ENCODE measurements at places on chromosomes 5 and 9.

DNA sequence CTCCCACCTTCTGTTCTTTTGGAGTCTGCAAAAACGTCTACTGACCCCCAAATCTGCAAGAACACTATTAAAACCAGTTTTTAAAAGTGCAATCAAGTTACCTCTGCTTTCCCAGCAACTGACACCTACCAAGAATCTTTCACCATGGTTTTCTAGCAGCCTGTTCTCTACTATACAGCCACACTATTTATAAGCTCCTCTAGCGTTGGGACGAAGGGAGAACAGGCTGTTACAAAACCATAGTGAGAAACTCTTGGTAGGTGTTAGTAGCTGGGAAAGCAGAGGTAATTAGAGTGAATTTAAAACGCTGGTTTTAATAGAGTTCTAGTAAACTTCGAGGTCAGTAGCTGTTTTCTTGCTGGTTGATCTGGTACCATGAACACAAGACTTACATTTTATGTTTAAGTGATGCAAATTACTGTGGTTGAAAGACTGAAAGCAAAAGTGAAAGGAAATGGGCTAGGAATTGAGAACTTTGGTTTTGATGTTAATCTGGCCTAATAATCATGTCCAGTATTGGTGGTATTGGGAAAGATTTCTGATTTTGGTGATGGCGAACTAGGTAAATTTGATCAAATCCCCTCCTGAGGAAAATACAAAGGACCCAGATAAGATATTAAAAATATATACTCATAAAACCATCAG lies 5.3 kb downstream of the MROH2B start:
- H3K27ac ChIP-seq: no peak overlapping the region
- H3K27me3 ChIP-seq: no peaks in the 10 kb centered on the region
- H3K4me3 ChIP-seq: no peak overlapping the region
- no peaks in the 10 kb centered on the region for H3K36me3 ChIP-seq
- H3K4me1 ChIP-seq: no peaks in the 10 kb centered on the region
- DNase-seq: no peak

DNA sequence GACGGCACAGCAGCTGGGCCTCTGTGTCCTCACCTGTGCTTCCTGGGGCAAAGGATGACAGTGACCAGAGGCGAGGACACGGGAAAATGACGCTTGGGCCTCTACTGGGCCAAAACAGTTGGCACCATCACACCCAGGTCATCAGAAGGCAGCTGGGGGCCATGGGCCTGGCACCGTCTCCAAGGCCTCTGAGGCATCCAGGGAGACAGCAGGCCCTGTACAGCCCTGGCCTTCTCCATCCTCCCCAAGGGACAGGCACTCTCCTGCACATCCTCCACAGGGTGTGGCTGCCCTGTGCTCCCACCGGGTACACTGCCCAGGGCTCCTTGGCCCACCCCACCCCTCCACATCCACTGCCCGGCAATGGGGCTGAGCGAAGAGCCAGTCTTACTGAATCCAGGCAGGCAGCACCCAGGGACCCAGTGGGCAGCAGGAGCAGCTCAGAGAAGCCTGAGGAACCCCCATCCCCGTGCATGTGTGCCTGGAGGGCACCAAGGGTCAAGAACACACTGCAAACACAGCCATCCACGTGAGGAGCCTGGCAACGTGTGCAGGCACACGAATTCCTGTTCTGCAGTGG lies 4.0 kb downstream of the LPCAT1 start:
- no peaks in the 10 kb centered on the region for H3K27me3 ChIP-seq
- peak; percentile 33 for DNase-seq

GRCh38 chr9:22033012-22033630 lies 24.0 kb upstream of the CDKN2B start:
- DNase-seq: no peak
- H3K4me3 ChIP-seq: no peak overlapping the region
- no peaks in the 10 kb centered on the region for H3K27me3 ChIP-seq
- no peaks in the 10 kb centered on the region for H3K36me3 ChIP-seq

- H3K4me1 ChIP-seq: no peaks in the 10 kb centered on the region
- H3K27me3 ChIP-seq: no peaks in the 10 kb centered on the region
- H3K27ac ChIP-seq: no peak overlapping the region
Measured at GRCh38 chr9:16901590-16901989, 31.1 kb upstream of the BNC2 start.

- no peak overlapping the region for H3K4me3 ChIP-seq
- H3K27me3 ChIP-seq: peaks cover 9% of the 10 kb centered on the region
- no peak overlapping the region for H3K27ac ChIP-seq
Measured at GRCh38 chr5:106985174-106985573, 685.6 kb downstream of the EFNA5 start.

DNA sequence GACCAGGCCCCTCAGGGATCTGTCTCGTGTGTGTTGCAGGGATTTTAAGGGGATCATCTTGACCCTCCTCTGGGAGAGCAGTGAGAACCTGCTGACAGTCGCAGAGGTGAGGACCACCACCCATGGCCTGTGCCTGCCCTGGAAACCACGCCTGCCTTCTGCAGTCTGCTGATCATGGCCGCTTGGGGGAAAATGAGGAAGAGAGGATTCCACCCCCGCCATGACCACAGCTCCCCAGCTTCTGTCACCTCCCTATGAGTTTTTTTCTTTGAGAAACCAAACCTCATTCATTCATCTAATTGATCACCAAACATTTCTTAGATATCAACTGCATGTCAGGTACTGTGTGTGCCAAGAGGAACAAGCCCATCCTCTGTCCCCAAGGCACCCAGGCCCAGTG lies 46.3 kb upstream of the TDRD7 start:
- no peak overlapping the region for H3K27ac ChIP-seq
- DNase-seq: no peak
- H3K4me3 ChIP-seq: no peak overlapping the region
- no peaks in the 10 kb centered on the region for H3K27me3 ChIP-seq
- H3K36me3 ChIP-seq: no peaks in the 10 kb centered on the region

DNA sequence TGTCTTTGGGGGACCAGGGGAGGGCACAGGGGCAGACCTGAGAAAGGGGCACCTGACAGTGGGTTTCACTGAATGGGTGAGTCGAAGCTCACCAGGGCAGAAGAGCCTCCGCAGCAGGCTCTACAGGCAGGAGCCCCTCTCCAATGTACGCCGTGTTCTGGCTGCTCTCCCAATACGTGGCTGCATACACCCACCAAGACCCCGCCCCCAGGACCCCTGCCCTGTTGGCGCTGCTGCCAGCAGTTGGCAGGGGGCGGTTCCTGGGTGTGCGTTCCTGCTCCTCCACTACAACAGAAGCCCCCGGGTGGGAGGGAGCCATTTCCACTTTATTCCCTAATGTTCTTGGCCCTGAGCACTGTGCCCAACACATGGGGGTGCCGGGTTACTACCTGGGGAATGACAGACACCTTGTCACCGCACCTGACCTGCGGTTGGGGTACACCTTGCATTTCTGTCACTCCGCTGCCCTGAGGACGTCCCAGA lies 30.3 kb downstream of the SARDH start:
- no peak for DNase-seq
- H3K4me3 ChIP-seq: no peak overlapping the region
- no peaks in the 10 kb centered on the region for H3K36me3 ChIP-seq
- no peaks in the 10 kb centered on the region for H3K4me1 ChIP-seq
- no peak overlapping the region for H3K27ac ChIP-seq

DNA sequence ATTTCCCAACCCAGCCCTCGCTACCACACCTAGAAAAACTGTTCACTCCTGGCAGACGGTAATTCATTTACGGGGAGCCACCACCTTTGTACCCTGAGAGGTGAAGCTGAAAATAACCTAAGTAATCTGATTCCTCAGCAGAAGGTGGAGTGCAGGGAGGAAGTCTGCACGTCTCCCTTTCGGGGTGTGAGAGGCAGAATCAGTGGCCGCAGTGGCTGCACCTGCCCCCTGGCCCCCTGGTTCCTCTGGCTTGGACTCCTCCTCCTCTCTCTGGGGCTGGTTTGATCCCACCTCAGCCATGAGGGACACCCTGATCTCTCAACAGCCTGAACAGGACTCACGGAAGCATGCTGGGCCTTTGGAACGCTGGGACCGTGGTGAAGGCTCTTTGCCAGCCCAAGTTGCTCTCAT lies 10.5 kb downstream of the TMEM174 start:
- H3K4me1 ChIP-seq: no peaks in the 10 kb centered on the region
- peak; percentile 42 for DNase-seq
- no peaks in the 10 kb centered on the region for H3K27me3 ChIP-seq
- no peak overlapping the region for H3K4me3 ChIP-seq
- H3K36me3 ChIP-seq: no peaks in the 10 kb centered on the region

GRCh38 chr5:90446961-90447360 lies 27.6 kb downstream of the MBLAC2 start:
- H3K36me3 ChIP-seq: no peaks in the 10 kb centered on the region
- DNase-seq: no peak
- no peak overlapping the region for H3K27ac ChIP-seq
- no peaks in the 10 kb centered on the region for H3K4me1 ChIP-seq
- H3K4me3 ChIP-seq: no peak overlapping the region

- peaks cover 3% of the 10 kb centered on the region for H3K4me1 ChIP-seq
- peak; percentile 90 for DNase-seq
- peak overlapping the region; percentile 34 for H3K27ac ChIP-seq
- H3K4me3 ChIP-seq: no peak overlapping the region
Measured at GRCh38 chr9:87148331-87149104, 201.2 kb upstream of the GAS1 start.

DNA sequence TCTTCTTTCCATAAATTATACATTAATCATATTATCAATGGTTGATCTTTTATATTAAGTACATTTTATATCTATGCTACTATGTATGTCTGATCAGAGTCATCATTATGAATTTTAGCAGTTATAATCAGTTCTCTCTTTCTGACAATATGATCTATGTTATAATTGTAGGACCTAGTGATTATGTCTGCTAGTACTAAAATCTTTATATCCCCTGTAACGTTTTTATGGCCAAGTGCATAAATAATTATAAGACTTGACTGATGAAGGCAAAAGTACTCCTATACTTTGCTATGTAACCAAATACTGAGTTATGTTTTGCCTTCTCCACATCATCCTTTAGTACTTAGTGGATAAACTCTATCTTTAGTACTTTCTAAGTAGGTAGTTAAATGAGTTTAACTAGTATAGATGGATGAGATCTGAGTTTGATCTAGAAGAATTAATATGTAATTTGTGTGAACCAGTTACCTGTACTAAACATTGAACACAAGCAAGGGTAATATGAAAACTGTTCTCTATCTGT lies 75.4 kb downstream of the SLF1 start:
- H3K4me3 ChIP-seq: no peak overlapping the region
- DNase-seq: no peak
- H3K27me3 ChIP-seq: no peaks in the 10 kb centered on the region
- H3K27ac ChIP-seq: no peak overlapping the region
- H3K4me1 ChIP-seq: peaks cover 5% of the 10 kb centered on the region
- H3K36me3 ChIP-seq: peaks cover 55% of the 10 kb centered on the region

GRCh38 chr5:143153332-143154119 lies 250.0 kb downstream of the NR3C1 start:
- no peak overlapping the region for H3K4me3 ChIP-seq
- no peak overlapping the region for H3K27ac ChIP-seq
- no peaks in the 10 kb centered on the region for H3K27me3 ChIP-seq
- H3K36me3 ChIP-seq: no peaks in the 10 kb centered on the region
- no peak for DNase-seq

DNA sequence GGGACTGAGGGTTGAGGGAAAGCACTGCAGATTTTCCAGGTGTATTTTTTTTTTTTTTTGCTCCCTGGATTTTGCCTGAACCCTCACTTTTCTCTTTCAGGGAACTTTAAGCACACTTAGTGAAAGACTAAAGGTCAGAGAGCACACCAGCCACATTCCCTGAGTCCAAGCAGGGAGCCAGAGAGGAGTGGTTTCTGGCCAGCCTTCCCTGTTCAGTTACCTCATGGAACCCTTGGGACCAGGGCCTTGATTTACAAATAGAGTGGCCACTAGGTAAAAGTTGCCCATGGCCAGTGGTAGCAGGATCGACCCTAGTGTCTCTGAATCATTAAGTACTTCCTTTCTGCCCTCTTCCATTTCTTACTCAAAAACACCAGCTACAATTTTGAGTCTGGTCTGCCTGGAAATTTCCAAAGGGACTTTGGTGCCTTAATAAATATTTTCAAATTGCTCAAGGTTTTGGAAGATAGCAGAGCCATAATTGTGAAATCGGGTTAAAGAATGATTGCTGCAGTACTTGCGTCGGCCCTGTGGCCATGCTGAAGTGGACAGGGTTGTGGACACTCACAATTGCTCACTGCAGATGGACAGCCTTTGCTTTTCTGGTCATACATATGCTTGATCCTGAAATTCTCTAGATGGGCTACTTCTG lies 14.5 kb downstream of the PALM2AKAP2 start:
- no peaks in the 10 kb centered on the region for H3K36me3 ChIP-seq
- no peaks in the 10 kb centered on the region for H3K27me3 ChIP-seq
- no peaks in the 10 kb centered on the region for H3K4me1 ChIP-seq
- H3K4me3 ChIP-seq: no peak overlapping the region
- no peak for DNase-seq

- H3K4me3 ChIP-seq: no peak overlapping the region
- no peaks in the 10 kb centered on the region for H3K36me3 ChIP-seq
- no peak for DNase-seq
- peak overlapping the region; percentile 18 for H3K27ac ChIP-seq
- H3K27me3 ChIP-seq: no peaks in the 10 kb centered on the region
Measured at GRCh38 chr9:86767373-86767772, 179.9 kb downstream of the GAS1 start.

GRCh38 chr9:109499631-109500410 lies 1.7 kb upstream of the PTPN3 start:
- peak; percentile 77 for DNase-seq
- H3K36me3 ChIP-seq: no peaks in the 10 kb centered on the region
- H3K4me3 ChIP-seq: peak overlapping the region; percentile 71
- peaks cover 83% of the 10 kb centered on the region for H3K27me3 ChIP-seq
- no peak overlapping the region for H3K27ac ChIP-seq

DNA sequence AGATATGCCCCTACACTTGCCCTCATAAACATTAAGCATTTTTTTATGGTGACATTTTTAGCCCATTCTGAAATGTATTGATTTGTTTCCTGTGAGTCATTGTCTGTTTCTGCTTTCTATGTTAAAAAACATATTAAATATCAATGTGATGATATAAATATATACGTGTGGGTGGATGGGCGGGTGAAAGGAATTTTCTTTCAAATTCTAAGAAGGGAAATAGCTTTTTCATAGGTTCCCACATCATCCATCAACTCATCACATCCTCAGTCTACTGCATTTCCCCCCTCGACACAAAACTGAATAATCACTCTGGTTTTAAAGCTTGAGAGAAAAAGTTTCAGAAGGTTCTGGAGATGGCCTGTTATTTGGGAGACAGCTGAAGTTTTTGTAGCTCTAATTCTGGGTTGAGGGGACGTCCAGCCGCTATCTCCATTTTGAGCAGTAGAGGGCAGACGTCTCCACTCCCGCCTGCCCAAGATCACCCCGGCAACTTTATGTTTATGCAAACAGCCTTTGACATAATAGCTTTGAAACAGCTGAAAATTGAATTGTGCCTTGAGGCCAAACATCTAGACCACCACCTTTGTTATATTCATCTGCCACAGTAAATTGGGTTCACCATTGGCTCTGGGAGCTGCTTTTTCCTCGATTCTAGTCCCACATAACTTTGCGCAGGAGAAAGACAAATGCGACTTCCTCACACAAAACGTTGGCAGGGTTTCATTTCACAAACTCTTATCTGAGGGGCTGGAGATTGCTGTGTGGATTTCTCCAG lies 216.2 kb upstream of the CLINT1 start:
- no peak overlapping the region for H3K4me3 ChIP-seq
- H3K36me3 ChIP-seq: no peaks in the 10 kb centered on the region
- H3K27ac ChIP-seq: peak overlapping the region; percentile 65
- DNase-seq: peak; percentile 88
- H3K4me1 ChIP-seq: no peaks in the 10 kb centered on the region
